ENCODE measurements at places on chromosomes 16 and 17. TPM values are rescaled to one million over a fixed set of nuclear protein-coding genes. Genes with fewer than 3 reads are reported as not detected.

SOST gene
- not detected for total RNA-seq

PRR11 gene
- total RNA-seq = 51.3 TPM

PRSS53 gene
- total RNA-seq = 2.6 TPM

PSMD12 gene
- 51.5 TPM for total RNA-seq

TBC1D3C gene
- not detected for total RNA-seq

ABCA3 gene
- total RNA-seq = 17.6 TPM

RTN4RL1 gene
- total RNA-seq = 0.10 TPM

SLC6A4 gene
- 7.9 TPM for total RNA-seq

LRRC75A gene
- 0.05 TPM for total RNA-seq

CDRT15 gene
- not detected for total RNA-seq

STX1B gene
- 2.4 TPM for total RNA-seq

PIPOX gene
- 1.7 TPM for total RNA-seq

YPEL3 gene
- total RNA-seq = 13.3 TPM

KRTAP1-3 gene
- total RNA-seq = not detected

CCT6B gene
- 2.8 TPM for total RNA-seq

NTN1 gene
- total RNA-seq = 0.49 TPM

ASPA gene
- total RNA-seq = not detected

ZP2 gene
- not detected for total RNA-seq

CSH1 gene
- total RNA-seq = not detected

DOC2A gene
- total RNA-seq = 0.11 TPM

RAP1GAP2 gene
- 0.95 TPM for total RNA-seq

HASPIN gene
- total RNA-seq = 16.5 TPM

MEIOC gene
- total RNA-seq = not detected

BCKDK gene
- total RNA-seq = 39.4 TPM

HELZ gene
- 36.4 TPM for total RNA-seq

ABCA6 gene
- 14.3 TPM for total RNA-seq

OR1A1 gene
- not detected for total RNA-seq

ARSG gene
- total RNA-seq = 9.0 TPM

PMFBP1 gene
- 1.8 TPM for total RNA-seq

PROCA1 gene
- total RNA-seq = 2.4 TPM

PRAC2 gene
- not detected for total RNA-seq

PLA2G15 gene
- total RNA-seq = 7.6 TPM

SLC6A2 gene
- not detected for total RNA-seq

CDH5 gene
- not detected for total RNA-seq

RDM1 gene
- 9.7 TPM for total RNA-seq

Measured in GM12878 (cell line).